ENCODE measurements at places on chromosomes 4 and X.

GRCh38 chr4:36088542-36088941 is 155.8 kb downstream of the ARAP2 start:
- no peak for DNase-seq

GRCh38 chrX:41733939-41734338 is 10.0 kb downstream of the GPR82 start:
- no peak for DNase-seq

DNA sequence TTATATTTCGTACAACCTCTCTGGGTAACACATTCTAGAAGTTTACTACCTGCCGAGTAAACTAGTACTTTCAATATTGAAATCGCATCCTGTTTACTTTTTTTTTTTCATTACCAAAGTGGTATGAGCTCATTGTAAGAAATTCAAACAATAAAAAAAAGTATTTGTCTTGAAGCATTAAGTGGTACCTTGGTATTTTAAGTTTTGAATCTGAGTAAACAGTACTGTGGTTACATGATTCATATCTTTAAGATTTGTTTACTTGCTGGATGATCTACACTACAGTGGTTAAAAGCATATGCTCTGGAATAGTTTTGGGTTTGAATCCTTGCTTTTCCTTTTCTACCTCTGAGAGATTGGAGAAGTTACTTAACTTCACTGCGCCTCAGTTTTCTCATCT is 3.8 kb upstream of the MMGT1 start:
- no peak for DNase-seq

DNA sequence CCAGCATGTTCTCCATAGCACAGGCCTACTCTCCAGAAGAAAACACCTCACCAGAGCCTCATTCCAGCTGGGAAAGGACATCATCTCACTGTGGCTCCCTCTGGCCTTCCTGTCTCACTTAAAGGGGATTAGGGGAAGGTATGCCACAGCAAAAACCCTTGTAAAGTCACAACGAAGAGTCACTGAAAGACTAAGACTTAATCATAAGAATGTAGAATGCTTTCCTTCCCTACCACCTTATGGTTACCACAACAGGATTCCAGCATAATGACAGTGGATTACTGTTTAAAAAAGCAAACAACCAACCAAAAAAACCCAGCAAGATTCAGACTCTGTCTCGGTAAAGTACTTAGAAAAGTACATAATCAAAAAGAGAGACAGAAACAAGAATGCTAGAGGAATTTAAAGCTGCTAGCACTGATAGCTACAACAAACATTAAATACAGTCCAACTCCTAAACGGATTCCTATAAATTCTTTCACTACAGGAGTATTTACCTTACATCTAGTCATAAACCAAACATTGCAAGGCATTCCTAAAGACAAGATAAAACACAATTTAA is 75.1 kb downstream of the BANK1 start:
- DNase-seq = no peak

DNA sequence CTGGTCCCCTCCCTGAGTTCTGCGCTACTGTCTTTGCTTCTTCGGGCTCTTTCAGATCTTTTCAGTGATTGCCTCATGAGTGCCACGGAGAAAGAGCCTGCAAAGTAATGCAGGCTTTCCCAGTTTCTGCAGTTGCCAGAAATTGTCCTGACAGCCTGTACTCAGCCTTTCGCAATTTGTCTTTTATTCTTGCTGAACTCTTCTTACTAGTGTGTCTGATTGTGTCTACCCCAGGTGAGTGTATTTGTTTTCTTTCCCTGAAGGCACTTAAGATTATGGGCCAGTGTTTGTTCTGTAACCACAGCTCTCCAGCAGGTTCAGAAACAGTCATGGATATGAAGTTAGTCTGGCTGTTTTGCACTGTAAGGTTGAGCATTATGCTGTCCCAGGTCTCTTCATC is 47.1 kb downstream of the FAM193A start:
- DNase-seq = no peak
